Activated CD4-positive, alpha-beta T cell treated with anti-CD3 and anti-CD28 coated beads, Interleukin-2, Interleukin-6, amounts not matched to agents 100 ng/mL and 50 ng/mL, durations not matched to agents 16 hours and 8 hours (primary cell): ENCODE measurements at places on chromosomes 2 and 18.

DNA sequence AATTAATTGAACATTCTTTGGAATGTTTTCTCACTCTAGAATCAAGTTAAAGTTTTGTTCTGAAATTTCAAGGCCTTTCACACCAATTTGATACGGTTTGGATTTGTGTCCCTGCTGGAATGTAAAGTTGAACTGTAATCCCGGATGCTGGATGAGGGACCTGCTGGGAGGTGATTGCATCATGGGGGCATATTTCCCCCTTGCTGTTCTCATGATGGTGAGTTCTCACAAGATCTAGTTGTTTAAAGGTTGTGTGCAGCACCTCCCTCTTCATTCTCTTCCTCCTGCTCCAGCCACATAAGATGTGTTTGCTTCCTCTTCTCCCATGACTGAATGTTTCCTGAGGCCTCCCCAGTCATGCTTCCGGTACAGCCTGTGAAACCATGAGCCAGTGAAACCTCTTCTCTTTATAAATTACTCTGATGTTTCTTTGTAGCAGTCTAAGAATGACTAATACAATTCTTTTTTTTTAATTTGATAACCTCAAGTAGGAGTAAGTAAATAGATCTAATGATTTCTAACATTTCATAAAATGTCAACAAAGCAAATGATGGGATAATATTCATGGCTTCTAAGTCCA lies 144.2 kb upstream of the CDH7 start:
- peak; percentile 1 for DNase-seq

DNA sequence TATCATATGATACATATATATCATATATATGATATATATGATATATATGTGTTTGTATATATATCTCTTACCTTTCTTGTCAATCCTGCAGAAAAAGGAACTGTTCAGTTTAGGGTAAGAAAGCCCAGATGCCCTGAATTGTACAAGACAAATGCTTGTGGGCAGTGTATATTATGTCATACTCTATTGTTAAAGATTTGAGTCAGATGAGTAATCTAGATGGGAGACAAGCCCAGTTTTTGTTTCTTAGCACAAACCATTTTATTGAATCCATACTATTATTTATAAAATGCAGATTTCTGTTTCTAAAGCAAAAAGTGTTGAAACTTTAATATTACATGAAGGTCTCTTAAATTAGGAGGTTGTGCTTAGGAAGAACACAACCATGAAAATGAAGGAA lies 90.6 kb downstream of the VRK2 start:
- DNase-seq, result no peak

- DNase-seq, result no peak
Measured at GRCh38 chr2:27989149-27989548, 98.6 kb downstream of the BABAM2 start.

- DNase-seq, result peak; percentile 60
Measured at GRCh38 chr2:102368461-102369109, 13.0 kb downstream of the IL18R1 start.

DNA sequence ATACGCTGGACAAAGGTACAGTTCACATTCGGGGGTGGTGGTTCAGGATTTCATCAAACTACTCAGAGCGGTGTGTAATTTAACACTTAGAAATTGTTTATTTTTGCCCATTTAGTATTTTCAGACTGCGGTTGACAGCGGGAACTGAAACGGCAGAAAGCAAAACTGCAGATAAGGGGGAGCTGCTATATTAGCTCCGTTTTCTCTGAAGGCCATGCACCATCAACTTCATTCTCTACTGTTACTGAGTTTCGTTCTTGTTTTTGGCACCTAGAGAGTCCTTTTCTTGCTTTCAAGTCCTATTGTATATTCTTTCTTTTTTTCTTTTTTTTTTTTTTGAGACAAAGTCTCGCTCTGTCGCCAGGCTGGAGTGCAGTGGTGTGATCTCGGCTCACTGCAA lies 121.5 kb upstream of the SP3 start:
- DNase-seq, result no peak

- no peak for DNase-seq
Measured at GRCh38 chr2:111194835-111195621, 74.3 kb downstream of the BCL2L11 start.

DNA sequence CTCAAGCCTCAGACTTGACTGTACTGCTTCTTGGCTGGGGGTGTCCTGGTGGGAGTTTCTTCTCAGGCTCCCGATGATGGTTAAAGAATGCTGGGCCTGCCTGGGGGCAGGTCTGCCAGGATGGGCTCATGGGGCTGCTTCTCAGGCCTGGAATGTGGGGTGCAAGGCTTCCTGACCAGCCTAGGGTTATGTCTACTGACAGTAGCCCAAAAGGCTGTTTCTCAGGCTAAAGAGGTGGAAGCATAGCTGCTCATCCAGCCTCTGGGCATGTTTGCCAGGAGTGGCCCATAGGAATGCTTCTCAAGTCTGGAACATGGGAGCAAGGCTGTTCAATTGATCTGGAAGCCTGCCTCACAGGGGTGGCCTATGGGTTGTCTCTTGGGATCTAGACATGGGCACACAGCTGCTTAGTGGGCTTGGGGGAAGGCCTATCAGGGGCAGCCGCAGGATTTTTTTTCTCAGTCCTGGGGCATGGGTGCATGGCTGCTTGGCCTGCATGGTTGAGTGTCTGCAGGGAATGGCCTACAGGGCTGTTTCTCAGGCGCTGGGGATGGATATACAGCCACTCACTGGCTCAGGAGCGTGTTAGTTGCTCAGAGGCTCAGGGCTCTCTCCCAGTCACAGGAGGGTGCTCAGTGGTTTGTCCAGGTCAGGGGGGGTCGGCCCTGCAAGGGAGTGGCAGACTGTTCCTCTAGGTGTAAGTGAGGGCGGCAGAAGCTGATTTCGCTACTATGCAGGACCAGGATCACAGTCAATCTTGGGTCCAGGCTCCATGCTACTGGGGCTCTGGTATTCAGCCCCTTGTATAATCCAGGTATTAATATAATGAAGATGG lies 617.3 kb upstream of the REG3G start:
- no peak for DNase-seq

DNA sequence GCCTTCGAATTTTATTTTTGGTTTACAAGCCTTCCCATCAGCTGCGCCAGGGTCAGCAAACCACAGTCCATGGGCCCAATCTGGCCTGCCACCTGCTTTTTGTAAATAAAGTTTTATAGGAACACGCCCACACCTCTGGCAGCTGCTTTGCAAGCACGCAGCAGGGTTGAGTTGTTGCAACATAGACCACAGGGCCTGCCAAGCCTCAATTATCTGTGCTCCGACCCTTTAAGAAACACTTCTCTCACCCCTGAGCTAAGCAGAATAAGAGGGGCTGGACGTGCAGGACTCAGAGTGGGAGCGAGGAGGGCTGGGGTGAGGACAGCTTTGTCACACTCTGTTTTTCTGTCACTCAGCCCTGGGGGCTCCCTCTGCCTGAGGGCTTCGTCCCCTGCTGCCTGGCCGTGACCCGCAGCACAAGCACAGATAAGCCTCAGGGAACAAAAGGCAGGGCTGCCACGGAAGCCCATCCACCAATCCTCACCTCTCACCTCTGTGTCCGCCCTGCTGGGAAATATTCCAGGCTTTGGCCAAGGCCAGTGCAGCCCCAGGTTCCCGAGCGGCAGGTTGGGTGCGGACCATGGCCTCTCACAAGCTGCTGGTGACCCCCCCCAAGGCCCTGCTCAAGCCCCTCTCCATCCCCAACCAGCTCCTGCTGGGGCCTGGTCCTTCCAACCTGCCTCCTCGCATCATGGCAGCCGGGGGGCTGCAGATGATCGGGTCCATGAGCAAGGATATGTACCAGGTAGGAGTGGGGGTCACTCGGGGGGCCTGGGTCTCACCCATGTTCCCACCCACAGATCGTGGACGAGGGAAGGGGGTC lies at the start of gene AGXT:
Gene AGXT, plus strand, starts transcription at position 539 of the 823 bp plus-strand sequence. Its CDS starts 42 bp downstream, at position 581.
- DNase-seq, result no peak

GRCh38 chr2:178484245-178485041 lies 4.2 kb downstream of the PLEKHA3 start:
- no peak for DNase-seq

- DNase-seq, result no peak
Measured at GRCh38 chr2:10742666-10743065, 21.2 kb downstream of the ATP6V1C2 start.

- DNase-seq, result no peak
Measured at GRCh38 chr2:150212722-150213171, 274.7 kb downstream of the RND3 start.

DNA sequence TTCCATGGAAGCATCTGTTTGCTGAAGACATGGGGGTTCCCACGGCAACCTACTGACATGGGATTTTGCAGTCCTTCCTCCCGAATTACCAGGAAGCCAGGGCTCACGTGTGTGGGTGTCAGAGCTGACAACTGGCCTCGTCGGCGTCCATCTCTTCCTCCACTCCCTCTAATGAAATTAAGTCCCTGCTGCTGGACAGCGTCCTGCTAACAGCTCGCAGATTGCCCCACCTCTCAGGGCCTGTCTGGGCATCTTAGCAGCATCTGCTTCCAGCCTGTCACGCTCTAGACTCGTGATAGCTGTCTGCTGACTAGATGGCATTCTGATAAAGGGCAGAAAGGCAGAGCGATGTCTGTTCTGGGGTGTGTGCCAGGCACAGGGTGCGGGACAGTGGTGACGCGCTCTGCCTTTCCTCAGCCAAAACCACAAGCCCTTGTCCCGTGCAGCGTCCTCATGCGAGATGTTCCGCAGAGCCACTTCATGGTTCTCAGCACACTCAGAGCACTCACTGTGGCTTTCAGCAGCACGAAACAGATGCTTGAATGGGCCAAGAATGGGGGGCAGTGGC lies 161.1 kb downstream of the ARL4C start:
- peak; percentile 49 for DNase-seq

DNA sequence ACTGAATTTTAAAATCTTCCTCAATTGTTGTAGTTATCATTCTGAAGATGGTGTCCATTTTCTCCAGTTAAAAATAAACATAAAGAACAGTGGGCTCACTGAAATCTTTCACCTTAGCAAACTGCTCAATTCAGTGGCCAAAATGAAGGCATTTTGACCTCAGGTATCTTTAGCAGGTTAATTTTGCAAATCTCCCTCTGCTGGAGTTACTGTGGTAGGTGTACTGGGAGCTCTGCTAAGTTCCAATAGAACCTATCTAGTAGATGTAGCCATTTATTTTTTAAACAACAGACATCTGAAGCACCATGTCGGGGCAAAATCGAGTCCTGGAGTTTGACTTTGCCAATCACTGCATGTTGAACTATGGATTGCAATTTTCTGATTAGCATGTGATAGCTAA lies 177.1 kb downstream of the IRS1 start:
- no peak for DNase-seq

DNA sequence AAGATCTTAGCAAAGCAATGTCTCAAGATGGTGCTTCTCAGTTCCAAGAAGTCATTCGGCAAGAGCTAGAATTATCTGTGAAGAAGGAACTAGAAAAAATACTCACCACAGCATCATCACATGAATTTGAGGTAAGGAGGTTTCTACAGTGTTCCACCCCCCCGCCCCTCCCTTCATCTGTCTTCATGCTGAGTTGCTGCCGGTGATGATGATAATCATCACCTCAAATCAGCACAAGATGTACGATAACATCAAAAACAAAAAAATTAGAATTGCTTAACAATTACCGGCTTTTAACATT lies 14.6 kb downstream of the UGP2 start:
- peak; percentile 62 for DNase-seq

GRCh38 chr2:43073401-43073825 lies 153.0 kb downstream of the ZFP36L2 start:
- no peak for DNase-seq

- DNase-seq, result no peak
Measured at GRCh38 chr18:58095222-58095621, 51.2 kb downstream of the NEDD4L start.

GRCh38 chr2:109690822-109691541 lies 76.8 kb downstream of the SOWAHC start:
- DNase-seq, result no peak

DNA sequence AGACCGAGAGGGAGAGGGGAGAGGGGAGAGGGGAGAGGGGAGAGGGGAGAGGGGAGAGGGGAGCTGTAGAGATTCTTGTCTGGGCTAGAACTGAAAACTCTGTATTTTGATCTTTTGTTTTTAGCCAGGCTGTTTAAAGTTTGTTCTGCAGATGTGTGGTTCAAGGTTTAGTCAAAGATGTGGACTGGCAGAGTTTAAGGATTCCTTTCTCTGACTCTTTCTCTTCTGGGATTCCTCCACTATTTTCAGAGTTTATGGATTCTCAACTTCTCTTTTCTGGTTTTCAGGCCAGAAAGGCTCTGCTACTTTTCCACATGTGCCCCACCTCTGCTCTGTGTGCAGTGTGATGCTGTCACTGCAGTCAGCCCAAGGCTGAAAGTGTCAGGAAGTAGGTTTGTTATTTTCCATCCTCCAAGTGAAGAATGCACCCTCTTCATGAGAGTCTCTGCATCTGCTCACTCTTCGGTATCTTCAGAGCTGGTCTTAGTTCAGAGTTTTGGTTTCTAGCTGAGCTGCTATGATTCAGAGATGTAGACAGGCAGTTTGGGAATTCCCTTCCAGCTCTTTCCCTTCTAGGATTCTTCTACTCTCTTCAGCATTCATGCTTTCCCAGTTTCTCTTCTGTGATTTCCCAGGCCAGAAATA lies 130.9 kb upstream of the SMAD7 start:
- DNase-seq, result no peak

GRCh38 chr2:26941486-26941885 lies 29.0 kb upstream of the MAPRE3 start:
- no peak for DNase-seq

GRCh38 chr2:23106242-23106785 lies 278.7 kb upstream of the KLHL29 start:
- no peak for DNase-seq

- peak; percentile 92 for DNase-seq
Measured at GRCh38 chr2:43293744-43294695, 67.6 kb upstream of the ZFP36L2 start.

DNA sequence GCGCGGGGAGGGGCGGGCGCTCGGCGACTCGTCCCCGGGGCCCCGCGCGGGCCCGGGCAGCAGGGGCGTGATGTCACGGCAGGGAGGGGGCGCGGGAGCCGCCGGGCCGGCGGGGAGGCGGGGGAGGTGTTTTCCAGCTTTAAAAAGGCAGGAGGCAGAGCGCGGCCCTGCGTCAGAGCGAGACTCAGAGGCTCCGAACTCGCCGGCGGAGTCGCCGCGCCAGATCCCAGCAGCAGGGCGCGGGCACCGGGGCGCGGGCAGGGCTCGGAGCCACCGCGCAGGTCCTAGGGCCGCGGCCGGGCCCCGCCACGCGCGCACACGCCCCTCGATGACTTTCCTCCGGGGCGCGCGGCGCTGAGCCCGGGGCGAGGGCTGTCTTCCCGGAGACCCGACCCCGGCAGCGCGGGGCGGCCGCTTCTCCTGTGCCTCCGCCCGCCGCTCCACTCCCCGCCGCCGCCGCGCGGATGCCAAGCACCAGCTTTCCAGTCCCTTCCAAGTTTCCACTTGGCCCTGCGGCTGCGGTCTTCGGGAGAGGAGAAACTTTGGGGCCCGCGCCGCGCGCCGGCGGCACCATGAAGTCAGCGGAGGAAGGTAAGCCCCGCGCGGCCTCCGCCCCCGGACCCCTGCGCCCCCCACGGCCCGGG lies at the start of gene NFATC1:
Gene NFATC1, plus strand, starts transcription at position 170 of the 644 bp plus-strand sequence. Its CDS starts 295 bp downstream, at position 465.
- peak; percentile 77 for DNase-seq
